Esophagus mucosa (tissue), 1 donor: ENCODE measurements at places on chromosomes 3 and 15.

GRCh38 chr3:124777762-124778470 is 47.7 kb downstream of the UMPS start:
- no peak for ATAC-seq

DNA sequence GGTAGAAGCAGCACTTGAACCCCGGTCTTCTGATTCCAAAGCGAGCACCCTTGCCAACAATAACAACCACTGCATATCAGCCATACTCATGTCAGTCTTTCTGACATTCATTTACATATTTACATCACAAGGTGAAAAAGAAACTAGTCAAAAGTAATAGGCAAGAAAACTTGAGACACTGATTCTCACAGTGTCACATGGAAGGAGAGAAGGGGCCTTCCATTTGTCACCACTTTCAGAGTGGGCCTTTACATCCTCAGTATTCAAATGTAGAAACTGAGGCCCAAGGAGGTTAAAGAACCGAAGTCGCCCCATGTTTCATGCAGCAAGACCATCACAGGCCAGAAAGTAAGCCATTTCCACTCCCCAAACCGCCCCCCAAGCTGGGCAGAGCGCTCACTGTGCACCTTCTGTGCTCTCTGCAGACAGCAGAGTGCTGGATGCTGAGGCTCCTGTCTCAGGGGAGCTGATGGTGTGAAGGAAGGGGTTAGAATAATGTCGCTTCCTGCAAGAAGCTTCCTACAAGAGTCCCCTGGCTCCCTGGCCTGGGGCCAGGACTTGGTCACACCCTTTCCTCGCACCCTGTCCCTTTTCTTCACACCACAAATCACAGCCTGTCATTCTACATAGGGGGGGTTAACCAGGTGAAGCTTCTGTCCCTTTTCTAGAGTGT is 260.1 kb downstream of the UACA start:
- no peak for ATAC-seq

DNA sequence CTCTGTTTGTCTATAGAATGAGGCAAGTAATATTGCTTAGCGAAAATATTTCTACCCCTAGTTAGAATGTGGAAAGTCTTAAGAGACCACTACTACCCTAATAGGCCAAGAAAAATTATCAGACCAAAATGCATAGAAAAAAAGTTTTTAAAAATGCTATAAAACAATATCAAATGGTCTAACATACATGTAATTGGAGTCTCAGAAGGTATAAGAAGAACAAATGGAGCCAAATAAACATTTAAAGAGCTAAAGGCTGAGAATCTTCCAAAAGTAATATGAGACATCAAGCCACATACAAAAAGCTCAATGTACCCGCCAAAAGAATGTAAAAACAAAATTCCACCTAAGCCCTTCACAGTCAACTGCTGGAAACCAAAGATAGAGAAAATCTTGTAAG is 133.5 kb upstream of the GADL1 start:
- ATAC-seq, result no peak

GRCh38 chr15:29615791-29616190 is 206.5 kb downstream of the TJP1 start:
- ATAC-seq, result no peak

DNA sequence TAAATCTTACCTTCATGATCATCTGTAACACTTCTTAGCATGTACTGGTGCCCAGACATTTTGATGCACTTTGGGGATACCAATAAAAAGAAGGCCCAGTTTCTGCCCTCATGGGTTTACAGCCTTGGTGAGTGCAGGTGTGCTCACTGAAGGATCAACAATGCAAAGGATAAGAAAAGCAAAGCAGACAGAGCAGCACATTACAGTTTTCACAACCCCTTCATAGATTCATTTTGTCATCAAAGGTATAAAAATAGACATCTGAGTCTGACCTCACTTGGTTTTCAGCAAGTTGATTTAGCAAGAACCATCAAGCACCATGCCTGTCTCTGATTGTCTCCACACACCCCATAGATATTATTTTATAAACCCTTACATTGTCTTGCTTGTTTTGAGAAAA is 77.6 kb downstream of the BFSP2 start:
- no peak for ATAC-seq

DNA sequence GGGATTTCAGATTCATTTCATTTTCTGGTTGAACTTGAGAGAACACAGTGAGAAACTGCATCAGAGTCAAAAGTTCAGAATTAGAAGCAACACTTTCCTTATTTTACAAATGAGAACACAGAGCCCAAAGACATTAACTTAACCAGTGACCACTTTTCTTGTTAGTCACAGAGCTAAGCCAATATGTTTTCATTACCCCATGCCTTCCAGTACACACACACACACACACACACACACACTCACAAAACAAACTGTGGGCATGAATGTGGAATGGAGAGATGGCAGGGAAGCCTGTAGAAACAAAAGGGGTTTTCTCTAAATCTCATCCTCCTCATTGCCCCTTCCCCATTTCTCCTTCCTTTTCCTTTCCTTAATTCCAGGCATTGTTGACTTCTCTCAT is 267.4 kb upstream of the GADL1 start:
- no peak for ATAC-seq
